NCI-H1417 (cell line): ENCODE measurements at places on chromosomes 7 and 10.
A peak's percentile ranks its signal among the peaks of the same experiment; 100 is the strongest.

GRCh38 chr10:131871673-131872005, 29.2 kb upstream of the PPP2R2D start:
- DNase-seq: no peak

GRCh38 chr10:131116216-131116990, 195.1 kb downstream of the TCERG1L start:
- no peak for DNase-seq

DNA sequence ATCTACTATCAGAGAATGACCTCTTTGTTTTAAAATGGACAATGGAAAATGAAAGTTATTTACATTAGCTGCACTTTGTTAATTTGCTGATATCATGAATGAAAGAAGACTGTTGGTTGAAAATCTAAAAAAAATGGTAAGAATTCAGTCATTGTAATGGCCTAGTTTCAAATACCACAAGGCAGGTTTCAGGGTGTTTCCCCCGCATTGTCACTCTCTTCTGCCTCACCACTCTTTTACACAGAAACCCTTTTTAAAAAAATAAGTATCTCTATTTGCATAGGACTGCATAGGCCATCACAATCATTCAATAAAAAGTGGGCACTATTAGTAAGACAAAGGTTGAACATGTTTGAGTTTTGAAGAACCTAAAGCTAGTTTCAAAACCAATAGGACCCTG, 737.1 kb downstream of the INHBA start:
- no peak for DNase-seq

DNA sequence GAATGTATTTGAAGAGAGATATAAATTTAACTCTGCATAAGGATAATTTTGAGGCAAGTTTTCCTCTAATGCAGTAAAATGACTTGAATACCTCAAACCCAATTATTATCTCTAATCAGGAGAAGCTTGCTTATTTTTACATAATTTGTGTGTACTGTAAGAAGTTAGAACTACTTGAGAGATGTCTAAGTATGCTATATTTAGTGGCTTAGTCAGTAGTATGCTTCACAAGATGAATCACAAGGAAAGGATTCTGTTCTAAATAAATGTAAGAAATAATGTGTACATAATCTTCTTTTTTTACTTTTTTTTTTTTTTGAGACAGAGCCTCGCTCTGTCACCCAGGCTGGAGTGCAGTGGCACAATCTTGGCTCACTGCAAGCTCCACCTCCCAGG, 13.7 kb downstream of the PHTF2 start:
- DNase-seq: no peak

- DNase-seq: no peak
Observed at GRCh38 chr7:80642871-80643270, 4.4 kb downstream of the CD36 start.

DNA sequence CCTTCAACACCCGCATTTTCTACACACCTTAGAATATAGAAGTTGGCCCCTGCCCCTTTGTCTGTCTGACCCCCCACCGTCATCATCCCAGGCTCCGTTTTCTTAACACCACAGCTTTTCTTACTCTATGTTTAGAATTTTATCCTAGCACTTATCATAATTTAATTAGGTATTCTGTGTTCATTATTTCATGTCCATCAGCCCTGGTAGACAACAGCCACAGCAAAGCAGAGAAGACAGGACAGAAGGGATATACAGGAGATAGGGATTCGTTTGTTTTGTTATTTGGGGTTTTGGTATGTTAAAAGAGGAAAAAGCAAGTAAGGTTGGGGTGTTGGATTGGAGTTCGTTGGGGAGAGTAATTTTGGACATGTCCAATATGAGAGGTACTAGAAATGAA, 48.8 kb downstream of the ITGA8 start:
- DNase-seq: no peak

GRCh38 chr7:134941952-134942351, 44.4 kb upstream of the AGBL3 start:
- no peak for DNase-seq

DNA sequence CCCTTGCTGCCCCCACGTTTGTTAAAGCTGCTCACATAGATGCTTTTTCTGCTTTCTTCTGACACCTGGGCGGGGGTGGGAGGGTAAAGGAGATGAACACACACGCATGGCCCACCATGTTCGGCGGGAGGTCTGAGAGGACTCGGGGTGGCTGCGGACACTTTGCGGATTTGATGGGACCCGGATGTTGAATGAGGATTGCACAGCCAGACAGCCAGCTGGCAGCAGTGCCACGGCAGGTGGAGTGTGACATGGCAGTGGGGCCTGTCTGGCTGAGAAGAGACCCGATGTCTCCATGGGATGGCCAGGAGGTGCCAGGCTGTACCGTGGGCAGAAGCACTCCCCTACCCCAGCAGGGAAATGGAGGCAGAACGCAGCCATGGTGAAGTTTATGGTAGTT, 31.2 kb downstream of the PPP2R2D start:
- no peak for DNase-seq

- no peak for DNase-seq
Observed at GRCh38 chr7:41972270-41972669, 264.7 kb downstream of the GLI3 start.

- DNase-seq: no peak
Observed at GRCh38 chr10:34644224-34644623, 170.9 kb downstream of the PARD3 start.

DNA sequence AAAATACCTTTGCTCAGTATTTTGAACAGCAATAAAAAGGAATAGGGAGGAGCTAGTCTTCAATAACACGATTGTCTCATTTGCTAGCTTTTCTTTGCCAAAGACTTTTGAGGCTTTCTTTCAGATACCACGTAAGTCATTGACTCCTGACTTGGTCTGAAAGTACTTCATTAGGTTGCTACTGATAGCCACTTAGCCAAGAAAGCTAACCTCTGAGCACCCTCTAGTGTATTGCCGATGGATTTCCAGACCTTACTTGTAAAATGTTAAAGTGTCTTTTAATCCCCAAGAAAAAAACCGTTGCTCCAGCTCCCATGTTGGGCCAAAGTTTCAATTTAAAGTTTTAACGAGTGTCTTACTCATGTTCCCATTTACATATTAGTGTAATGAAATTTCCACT, 63.4 kb upstream of the STRIP2 start:
- no peak for DNase-seq

- no peak for DNase-seq
Observed at GRCh38 chr10:69815104-69815503, 13.4 kb downstream of the COL13A1 start.

GRCh38 chr10:112394475-112394875, 20.6 kb downstream of the ACSL5 start:
- no peak for DNase-seq

DNA sequence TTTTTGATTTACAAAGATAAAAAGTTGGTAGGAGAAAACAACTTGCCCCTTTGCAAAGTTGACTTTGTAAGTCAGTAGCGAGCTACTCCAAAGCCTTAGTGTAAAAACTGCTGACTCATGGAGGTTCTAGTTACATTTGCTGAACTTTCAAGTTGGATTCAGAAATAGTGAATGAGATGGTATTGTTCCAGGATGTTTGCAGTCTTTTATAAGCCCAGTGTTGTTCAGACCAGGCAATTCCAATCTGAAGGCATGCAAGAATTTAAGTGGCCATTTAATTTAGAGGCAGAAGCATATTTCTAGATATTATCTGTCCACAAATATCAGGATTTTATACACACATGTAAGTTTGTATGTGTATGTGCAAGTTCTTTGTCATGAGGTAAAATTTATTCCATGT, 21.6 kb downstream of the TES start:
- DNase-seq: peak; percentile 17

DNA sequence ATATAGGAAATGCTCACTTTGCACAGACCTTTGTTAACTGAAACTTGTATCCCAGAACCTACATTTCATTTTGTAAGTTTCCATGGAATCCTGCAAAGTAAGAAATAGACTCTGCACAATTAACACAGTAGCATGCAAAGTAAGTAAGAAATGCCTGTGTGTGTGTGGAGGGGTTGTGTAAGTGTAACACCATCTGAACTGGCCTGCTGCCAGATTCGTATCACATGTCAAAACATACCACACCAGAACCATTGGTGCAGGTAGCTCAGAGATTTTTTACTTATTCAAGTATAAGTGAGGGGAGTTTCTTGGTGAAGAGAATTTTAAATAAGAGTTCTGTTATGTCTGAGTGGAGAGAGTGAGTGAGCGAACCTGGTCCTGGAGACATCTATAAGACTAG, 17.9 kb upstream of the DDX21 start:
- no peak for DNase-seq

- DNase-seq: peak; percentile 26
Observed at GRCh38 chr7:20785157-20786048, 1.3 kb downstream of the SP8 start.

GRCh38 chr7:38178695-38179344, 775 bp downstream of the STARD3NL start:
- no peak for DNase-seq

- no peak for DNase-seq
Observed at GRCh38 chr7:47827351-47827756, 120.9 kb downstream of the PKD1L1 start.

- DNase-seq: no peak
Observed at GRCh38 chr7:25007668-25008067, 27.7 kb upstream of the OSBPL3 start.

GRCh38 chr10:59557052-59557451, 152.6 kb downstream of the SLC16A9 start:
- DNase-seq: peak; percentile 24

- DNase-seq: no peak
Observed at GRCh38 chr7:129830949-129831348, 121.8 kb downstream of the UBE2H start.

GRCh38 chr7:55207436-55208125, 157.6 kb upstream of the LANCL2 start:
- no peak for DNase-seq

- DNase-seq: no peak
Observed at GRCh38 chr7:29237489-29237888, 42.9 kb downstream of the CHN2 start.

- DNase-seq: no peak
Observed at GRCh38 chr10:79180414-79181221, 111.9 kb downstream of the ZMIZ1 start.

DNA sequence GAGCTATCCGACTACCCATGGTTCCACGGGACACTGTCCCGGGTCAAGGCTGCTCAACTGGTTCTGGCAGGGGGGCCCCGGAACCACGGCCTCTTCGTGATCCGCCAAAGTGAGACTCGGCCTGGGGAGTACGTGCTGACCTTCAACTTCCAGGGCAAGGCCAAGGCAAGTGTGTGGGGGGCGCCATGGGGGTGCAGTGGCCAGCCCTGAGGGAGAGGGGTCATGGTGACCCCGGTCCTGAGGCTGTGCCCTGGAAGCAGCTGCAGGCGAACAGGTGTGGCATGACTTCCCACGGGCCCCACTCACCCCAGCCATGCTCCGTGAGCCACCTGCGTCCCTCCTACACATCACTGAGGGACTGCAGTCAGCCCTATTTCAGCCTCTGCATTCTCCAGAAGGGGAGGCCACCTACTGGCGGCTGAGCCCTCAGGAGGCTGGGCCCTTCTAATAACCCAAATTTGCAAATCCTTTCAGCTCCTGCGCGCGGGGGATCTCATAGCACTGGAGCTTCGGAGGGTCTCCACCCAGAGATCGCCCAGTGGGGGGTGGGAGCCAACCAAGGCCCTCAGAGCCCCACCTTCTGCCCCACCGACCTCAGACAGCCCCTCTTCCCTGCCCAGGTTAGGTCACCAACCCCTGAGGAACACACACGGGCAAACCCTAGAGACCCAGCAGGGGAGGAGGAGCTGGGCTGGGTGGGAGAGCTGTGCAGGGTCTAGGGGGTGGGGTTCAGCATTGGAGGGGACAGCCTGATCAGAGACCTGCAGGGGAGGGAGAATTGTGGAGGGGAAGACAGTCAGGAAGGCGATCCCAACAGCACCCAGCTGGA, 30.8 kb downstream of the SH2B2 start:
- DNase-seq: no peak

GRCh38 chr7:22561321-22561811, 61.4 kb upstream of the STEAP1B start:
- DNase-seq: no peak

GRCh38 chr7:84629640-84630318, 435.2 kb upstream of the SEMA3A start:
- DNase-seq: no peak

- no peak for DNase-seq
Observed at GRCh38 chr7:73941836-73942551, 81.0 kb downstream of the TMEM270 start.

GRCh38 chr10:513393-513792, 176.1 kb downstream of the DIP2C start:
- DNase-seq: no peak

GRCh38 chr7:124101173-124101768, 68.4 kb upstream of the TMEM229A start:
- DNase-seq: peak; percentile 58

DNA sequence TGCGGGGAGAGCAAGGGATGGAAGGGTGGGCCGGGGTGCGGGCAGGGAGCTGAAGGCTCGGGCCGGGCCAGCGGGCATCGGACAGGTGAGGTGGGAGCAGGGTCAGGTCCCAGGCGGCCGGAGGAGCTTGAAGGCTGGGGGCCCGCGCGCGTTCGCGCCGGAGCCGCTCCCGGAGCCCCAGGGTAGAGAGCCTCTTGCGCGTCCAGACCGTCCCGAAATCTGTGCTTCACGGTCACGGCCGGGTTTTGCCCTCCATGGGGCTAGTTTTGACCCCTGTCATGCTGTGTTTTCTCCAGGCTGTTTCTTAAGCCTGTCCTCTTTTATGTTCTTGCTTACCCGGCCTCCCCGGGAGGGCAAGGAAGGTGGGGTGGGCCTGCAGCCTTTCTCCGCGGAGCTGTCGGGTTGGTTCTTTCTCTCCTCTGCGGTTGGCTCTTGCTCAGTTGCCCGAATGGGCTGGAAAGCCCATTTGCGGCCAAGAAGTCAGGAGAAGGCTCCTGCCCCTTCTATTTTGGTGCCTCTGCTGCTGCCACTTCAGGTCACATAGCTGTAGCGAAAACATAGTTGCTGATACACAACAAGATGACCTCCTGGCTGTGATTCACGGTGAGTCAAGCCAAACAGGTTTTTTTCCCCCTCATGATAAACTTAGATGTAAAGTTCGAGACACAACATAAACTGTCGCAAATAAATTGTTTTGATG, 650 bp downstream of the UBE2D1 start:
- DNase-seq: no peak

DNA sequence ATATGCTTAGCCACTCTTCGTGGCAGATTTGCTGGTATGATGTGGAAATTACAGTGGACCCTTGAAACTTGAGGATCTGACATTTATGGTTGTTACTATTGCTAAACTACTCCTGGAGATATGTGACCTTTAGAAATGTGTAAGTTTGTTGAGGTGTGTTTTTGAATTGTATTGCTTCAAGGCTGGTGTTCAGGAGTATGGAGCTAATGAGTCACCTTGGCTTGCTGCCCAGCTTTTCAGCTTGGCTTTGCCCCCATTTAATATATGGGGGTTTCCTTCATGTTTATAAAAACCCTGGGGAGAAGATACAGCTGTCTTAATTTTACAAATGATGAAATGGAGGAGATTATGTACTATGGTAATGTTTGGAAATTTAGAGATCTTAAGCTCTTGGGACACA, 11.6 kb downstream of the HBP1 start:
- no peak for DNase-seq
